Effector CD4-positive, alpha-beta T cell (primary cell): ENCODE measurements at places on chromosomes 1 and 21.

DNA sequence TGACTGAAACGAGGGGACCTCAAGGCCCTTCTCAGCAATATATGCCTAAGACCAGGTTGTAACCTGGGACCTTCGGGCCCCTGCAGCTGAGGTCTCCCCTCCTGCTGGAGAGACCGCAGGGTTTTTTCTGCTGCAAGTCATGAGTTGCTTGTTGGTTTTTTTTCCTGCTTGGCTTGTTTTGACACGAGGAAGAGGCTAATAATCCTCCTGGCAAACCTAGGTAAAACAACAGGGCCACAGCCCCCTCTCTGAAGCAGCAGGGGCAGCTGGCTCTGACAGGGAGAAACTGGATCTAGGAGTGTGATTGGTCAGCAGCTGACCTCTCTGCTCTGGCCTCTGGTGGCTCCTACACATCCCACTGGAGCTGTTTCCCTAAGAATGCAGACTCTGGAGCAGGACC, 69.0 kb downstream of the CD34 start:
- no peak for DNase-seq

DNA sequence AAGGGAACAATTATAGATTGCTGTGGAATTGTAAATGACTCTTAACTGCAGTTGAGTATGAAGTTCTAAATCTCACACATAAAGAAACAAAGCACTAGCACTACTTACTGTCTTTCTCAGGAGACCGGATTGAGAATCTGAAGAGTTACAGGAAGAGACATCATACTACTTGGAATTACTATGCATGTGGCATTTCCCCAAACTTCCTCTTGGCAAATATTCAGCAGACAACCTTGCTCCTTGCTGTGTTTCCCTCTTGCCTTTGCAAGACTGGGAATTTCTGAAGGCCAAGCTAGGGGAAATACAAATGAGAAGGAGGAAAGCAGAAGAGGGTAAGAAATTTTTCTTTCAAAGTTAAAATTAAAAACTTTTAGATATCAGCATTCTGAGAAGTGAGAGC, 173.6 kb upstream of the KCTD3 start:
- DNase-seq = no peak

- DNase-seq = no peak
These were observed 28.1 kb downstream of the A3GALT2 start for GRCh38 chr1:33292726-33293340.

- DNase-seq = no peak
These were observed 2.3 kb downstream of the LDLRAD2 start for GRCh38 chr1:21814241-21814918.

DNA sequence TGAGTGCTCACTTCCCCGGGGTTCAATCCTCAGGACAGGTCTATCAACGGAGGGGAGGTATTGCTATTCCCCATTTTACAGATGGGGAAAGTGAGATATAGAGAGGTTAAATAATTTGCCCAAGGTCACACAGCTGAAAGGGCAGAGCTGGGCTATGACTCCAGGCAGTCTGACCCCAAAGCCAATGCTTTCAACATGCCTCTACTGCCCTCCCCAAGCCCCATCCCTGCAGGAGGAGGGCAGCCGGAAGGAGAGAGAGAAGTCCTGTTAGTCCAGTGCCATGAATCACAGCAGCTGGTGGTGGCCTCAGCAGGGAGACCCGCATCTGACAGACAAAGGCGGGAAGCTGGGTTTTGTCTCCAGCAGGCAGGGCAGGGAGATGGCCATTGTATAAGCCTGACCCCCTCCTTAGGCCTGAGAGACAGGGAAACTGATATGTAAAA, 20.0 kb upstream of the CLIC4 start:
- DNase-seq = no peak

GRCh38 chr1:25716320-25716719, 83.7 kb upstream of the SELENON start:
- no peak for DNase-seq

DNA sequence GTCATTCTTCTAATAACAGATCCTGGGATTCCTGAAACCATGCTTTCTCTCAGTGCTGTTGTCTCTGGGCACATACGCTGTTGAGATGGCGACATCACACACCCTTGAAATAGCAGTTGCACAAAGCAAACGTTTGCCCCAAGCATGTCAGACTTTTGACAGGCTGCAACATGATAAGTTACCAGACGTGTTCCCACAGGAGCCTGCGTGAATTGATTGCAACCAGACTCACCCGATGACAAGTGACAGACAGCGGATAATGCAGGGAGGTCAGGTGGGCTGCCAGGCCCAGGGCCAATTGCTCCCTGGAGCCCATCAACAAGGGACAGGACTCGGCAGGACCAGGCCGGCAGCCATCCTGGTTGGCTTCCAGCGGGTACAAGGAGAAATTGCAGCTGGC, 310.9 kb downstream of the SIPA1L2 start:
- DNase-seq = no peak

DNA sequence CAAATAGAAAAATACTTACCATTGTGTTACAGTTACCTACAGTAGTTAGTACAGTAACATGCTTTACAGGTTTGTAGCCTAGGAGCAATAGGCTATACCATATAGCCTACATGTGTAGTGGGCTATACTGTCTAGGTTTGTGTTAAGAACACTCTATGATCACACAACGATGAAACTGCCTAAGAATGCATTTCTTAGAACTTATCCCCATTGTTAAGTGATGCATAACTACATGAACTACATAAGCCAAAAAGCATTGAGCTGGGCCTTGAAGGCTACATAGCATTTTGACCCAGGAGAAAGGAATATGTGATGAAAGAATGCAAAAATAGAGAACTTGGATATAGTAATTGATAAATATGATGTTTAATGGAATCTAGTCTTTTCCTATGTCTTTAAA, 46.4 kb upstream of the JUN start:
- DNase-seq = no peak

DNA sequence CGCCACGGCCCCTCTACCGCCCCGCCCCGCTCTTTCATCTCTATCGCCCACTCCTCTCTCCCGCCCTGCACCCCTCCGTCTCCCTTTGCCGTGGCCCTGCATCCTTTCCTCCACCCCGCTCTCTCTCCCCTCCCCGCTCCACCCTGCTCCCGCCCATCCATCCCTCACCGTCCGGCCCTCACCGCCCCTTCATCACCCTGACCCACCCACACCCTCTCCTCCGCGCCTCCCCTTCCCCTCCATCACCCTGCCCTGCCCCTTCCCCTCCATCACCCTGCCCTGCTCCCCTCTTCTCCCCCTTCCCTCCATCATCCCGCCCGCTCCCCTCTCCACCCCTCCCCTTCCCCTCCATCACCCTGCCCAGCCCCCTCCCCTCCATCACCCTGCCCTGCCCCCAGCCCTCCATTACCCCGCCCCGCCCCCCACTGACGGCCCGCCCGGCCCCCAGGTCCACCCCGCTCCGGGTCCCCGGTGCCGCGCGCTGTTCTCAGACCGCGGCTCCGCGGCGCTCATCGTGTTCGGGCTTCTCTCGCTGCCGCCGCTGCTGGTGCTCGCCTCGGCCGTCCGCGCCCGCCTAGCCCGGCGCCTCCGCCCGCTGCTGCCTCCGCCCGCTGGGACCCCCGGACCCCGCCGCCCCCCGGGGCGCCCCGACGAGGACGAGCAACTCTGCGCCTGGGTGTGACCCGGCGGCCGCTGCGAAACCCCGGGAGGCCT, 6.2 kb upstream of the ANKRD65 start:
- no peak for DNase-seq

DNA sequence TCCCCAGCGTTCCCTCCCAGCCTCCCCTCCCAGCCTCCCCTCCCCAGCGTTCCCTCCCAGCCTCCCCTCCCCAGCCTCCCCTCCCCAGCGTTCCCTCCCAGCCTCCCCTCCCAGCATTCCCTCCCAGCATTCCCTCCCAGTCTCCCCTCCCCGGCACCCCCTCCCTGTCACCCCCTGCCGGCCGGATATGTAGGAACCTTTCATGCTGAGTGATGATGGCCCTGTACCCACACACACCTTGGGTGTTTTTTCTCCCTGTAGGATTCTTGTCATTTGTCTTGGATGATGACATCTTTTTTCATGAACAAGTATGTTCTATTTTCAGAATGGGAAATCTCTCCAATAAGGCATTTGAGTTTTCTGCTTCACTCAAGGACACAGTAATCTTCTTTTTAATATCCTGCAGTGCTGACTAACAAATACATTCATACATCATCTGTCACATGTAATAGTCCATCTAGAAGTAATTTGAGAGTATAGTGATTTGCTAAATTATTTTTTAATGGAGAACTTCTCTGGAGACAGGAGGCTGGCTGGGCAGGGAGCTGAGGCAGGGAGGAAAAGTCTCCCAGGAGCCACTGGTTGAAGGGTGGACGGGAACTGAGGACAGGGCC, 19.5 kb downstream of the FTCD start:
- no peak for DNase-seq

DNA sequence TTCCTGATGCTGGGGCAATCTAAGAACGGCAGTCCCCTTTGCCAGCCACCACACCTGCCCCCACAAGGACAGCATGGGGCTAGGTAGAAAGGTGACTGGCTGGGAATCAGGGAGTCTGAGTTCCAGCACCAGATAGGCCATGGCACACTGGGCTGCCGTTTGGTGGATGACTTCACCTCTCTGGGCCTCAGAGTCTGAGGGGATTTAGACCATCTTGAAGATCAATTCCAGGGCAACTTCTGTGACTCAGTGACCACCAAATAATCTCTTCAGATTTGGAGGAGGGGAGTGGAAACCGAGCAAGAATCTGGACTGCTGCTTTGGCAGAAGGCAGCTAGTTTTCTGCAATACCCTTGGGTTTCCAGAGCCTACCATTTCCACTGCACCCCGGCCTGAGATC, 92.1 kb upstream of the EDN2 start:
- no peak for DNase-seq

GRCh38 chr1:112507921-112508277, 866 bp upstream of the WNT2B start:
- DNase-seq = no peak

- DNase-seq = peak; percentile 72
These were observed 2.4 kb upstream of the MMP23B start for GRCh38 chr1:1629430-1630190.

DNA sequence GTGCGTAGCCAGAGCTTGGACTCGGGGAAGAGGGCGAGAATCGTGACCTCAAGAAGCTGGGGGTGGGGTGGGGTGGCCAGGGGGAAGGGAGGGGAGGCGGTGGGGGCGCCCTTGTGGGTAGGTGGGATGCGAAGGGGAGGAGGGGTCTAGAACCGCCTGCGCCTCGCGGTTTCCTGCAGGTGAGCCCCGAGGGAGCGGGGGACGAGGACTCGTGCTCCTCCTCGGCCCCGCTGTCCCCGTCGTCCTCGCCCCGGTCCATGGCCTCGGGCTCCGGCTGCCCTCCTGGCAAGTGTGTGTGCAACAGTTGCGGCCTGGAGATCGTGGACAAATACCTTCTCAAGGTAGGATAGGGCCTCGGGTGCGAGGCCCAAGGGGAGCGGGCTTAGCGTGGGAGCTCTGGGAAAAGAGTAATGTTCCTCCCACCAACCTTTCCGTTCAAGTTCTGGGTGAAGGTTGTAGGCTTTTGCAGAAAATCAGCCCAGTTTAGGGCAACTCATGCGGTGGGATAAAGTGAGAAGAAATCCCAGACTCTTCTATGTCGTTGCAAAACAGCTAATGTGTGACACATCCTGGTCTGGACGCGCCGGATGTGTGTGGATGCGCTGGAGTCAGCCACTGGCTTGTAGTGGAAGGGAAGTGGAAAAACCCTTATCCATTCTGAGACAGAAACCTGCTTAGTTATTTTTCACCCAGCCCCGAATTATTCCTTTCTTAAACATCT, 2.9 kb downstream of the LHX8 start:
- DNase-seq = no peak

GRCh38 chr1:2925918-2926317, 95.3 kb upstream of the ACTRT2 start:
- no peak for DNase-seq

DNA sequence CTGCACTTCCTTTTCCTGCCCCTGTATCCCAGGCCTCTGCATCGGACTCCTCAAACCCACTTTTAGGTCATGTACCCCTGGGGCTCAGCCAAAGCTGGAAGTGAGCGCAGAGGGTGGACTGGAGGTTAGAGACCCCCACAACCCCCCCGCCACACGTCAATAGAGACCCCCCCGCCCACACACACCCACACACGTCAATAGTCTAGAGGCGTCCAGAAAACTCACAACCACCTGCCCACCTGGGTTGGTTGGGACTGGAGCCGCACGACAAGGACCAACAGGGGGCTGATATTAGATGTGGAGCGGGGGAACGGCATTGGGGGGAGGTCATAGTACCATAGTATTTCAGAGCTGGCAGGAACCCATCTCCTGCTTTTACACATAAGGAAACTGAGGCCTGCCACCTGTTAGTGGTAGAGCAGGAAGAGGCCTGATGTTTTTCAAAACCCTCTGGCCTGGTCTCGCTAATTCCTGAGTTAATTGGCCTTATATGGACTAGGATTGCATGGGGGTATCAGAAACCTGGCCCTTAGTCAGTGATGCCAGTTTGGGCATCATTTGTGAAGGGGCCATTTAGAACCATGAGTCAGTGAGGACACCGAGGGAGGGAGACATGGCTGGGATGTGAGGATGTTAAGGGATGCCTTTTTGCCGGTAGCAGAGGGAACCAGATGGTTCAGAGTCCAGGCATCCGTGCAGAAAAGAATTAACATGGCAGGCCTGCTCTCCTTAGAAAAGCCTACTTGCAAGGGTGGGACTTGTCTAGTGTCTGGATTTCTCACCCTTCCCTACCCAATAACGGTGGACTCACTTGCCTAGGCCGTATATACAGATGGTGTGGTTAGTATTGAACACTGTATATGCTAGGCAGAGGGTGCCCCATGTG, 1.1 kb downstream of the NENF start:
- DNase-seq = no peak

- no peak for DNase-seq
These were observed 25.9 kb downstream of the UBE2U start for GRCh38 chr1:64229307-64229706.

- DNase-seq = peak; percentile 79
These were observed at the start of the genes CHML and OPN3 for GRCh38 chr1:241640149-241640866. Gene CHML (minus strand): TSS chr1:241640369. CDS start chr1:241635766, 4,603 bp downstream. Gene OPN3 (minus strand): TSS chr1:241640369. CDS start chr1:241640254, 115 bp downstream.

GRCh38 chr1:24966724-24967346, 36.8 kb upstream of the RUNX3 start:
- DNase-seq = peak; percentile 39

DNA sequence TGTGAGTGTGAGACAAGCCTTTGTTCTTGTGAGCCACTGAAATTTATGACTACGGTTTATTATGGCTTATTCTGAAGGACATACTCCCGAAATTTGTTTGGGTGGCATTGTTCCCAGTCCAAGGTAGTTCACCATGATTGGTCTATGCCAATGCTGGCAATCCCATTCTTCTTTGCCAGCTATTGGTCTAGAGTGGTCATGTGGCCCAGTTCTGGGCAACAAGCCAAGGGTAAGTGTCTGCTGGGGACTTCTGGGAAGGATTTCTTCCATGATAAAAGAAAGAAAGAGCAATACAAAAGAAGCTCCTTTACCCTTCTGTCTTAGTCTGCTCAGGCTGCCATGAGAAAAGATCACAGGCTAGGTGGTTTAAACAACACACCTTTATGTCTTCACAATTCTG, 201.6 kb downstream of the SLC35F3 start:
- DNase-seq = no peak
